Activated CD4-positive, alpha-beta T cell treated with anti-CD3 and anti-CD28 coated beads for 24 hours (primary cell): ENCODE measurements at places on chromosomes 2 and 18.

DNA sequence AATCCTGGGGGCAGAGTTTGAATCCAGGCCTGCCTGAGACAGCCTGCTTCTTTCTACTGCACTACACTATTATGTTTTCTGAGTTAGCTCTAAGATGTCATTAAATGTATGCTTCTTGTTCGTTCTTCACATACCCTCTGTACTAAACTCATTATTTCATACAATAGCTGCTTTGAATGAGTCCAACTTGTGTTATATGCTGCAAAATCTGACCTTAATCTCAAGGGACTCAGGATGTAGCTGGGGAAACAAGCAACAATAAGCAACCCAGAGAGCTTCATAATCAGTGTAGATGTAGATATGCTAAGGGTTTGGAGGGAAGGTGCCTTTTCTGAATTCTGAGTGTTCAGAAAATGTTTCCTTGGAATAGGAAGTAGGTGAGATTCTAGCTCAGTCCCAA is 14.4 kb downstream of the FMNL2 start:
- DNase-seq, result no peak

GRCh38 chr2:145930318-145930717 is 1410.4 kb upstream of the ZEB2 start:
- DNase-seq, result no peak

GRCh38 chr2:172674034-172674967 is 61.3 kb upstream of the RAPGEF4 start:
- peak; percentile 20 for DNase-seq

- DNase-seq, result no peak
Measured at GRCh38 chr2:14433946-14434495, 198.5 kb upstream of the LRATD1 start.

GRCh38 chr2:61789807-61790602 is 63.9 kb downstream of the FAM161A start:
- no peak for DNase-seq
